SK-MEL-5 (cell line): ENCODE measurements at places on chromosomes 4 and X. TPM values are rescaled to one million over a fixed set of nuclear protein-coding genes. Genes with fewer than 3 reads are reported as not detected.

Gene LEF1
- 91.7 and 101 TPM in 2 replicates for total RNA-seq

Gene ZNF827
- 5.8 and 5.9 TPM in 2 replicates for total RNA-seq

Gene LIMCH1
- 15.8 and 17.2 TPM in 2 replicates for total RNA-seq

Gene TCEAL6
- not detected in 2 replicates for total RNA-seq

Gene PAGE5
- total RNA-seq: 18.9 and 23.7 TPM in 2 replicates

- DNase-seq: no peak
Measured at GRCh38 chr4:128803783-128804182, 5.7 kb upstream of the JADE1 start.

DNA sequence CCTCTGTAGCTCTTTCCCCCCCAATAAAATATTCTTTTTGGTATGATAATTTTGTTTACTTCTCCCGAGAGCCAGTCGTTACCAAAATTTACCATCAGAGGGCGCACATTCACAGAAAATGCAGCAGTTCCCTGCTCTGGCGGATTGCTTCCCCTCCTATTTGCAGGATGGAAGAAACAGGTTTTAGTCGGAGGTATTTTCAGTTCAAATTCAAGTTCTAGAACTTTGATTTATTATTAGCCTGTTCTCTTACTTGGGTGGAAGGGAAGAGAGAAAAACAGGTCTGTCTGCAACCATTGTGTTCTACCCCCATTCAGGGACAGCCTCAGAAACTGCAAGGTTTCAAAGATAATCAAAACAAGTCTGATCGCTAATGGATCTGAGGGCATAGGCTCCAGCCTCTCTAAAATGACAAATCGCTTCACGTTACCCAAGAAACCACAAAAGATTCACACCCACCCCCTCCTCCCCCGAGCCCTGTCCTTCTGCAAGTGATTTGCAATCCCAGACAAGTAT is 263.8 kb upstream of the RPS6KA3 start:
- peak; percentile 60 for DNase-seq
